ENCODE measurements at places on chromosomes 7 and 10.
A peak's percentile ranks its signal among the peaks of the same experiment; 100 is the strongest.

GRCh38 chr7:44119829-44120380, 3.4 kb downstream of the POLD2 start:
- no peak for DNase-seq

- no peak for DNase-seq
Observed at GRCh38 chr7:25675789-25676474, 447.6 kb upstream of the NPVF start.

DNA sequence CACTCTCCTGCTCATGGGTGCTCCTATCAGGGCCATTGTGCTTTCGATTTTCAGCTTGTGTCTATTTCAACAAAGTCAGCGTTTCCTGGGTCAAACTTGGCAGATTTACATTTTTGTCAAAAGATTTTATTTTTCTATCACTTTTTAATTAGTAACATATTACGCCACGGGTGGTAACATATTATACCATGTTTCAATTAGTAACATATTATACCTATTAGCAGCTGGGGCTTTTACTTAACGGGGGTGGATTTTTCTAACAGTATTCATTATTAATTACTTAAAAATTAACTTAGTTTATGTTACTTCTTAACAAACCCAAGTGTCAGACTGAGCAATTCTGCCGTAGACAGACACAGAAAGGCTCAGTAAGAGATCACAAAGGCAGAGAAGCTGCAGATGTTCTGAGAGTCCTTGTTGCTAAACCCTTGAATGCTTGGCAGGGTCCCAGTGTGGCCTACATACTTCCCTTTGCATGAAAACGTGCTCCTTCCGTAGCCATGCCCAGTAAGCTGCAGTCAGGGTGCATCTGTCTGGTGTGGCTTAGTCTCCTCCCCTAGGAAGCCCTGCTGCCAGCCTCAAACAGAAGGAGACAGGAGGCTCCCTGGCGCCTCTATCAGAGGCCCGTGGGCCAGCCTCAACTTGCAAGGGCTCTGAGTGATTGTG, 263.1 kb upstream of the CXCL12 start:
- no peak for DNase-seq

- no peak for DNase-seq
Observed at GRCh38 chr7:6179620-6180343, 92.6 kb downstream of the CYTH3 start.

DNA sequence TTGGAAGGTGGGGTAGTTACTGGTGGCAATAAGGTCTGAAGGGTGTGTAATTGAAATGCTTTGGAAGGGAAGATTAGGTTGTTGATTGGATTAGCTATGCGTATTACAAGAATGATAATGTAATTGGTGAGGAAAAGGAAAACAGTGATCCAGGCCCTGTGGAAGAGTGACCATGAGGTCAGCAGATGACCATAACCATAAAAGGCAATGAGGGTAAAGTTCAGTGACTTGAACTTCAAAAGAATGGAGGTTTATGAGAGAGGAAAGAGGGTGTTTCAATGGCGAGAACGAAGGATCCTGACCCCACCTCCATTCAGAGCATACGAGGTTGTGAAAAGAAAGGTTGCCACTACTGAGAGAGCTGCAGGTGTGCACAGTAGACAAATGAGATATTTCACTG, 439.7 kb downstream of the CCSER2 start:
- DNase-seq, result no peak

GRCh38 chr10:15472431-15473395, 101.6 kb upstream of the FAM171A1 start:
- no peak for DNase-seq

DNA sequence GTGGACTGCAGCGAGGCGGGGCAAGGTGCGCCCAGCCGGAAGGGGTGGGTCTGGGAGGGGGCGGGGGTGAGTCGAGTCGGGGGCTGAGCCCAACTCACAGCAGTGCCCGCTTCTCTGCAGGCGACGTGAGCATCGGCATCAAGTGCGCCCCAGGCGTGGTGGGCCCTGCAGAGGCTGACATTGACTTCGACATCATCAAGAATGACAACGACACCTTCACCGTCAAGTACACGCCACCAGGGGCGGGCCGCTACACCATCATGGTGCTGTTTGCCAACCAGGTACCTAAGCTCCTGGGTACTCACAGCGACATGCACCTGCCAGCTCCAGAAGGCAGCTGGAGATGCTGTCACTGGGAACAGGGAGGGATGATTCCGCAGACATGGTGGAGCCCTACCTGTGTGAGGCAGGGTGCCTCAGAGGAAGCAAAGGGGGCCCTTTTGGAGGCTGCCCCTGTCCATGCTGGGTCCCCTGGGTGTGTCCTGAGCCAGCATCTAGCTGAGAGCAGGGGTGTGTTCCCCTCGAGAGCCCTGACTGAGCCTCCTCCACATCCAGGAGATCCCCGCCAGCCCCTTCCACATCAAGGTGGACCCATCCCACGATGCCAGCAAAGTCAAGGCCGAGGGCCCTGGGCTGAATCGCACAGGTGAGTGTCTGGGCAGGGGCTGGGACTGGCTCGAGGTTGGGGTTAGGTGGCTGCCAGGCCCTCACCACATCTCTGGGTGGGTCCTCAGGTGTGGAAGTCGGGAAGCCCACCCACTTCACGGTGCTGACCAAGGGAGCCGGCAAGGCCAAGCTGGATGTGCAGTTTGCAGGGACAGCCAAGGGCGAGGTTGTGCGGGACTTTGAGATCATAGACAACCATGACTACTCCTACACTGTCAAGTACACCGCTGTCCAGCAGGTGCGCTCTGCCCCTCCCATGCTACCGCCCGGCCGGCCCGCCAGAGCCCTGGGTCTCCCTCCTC, 12.8 kb downstream of the FLNC start:
- no peak for DNase-seq

GRCh38 chr7:66948480-66949109, 27.6 kb downstream of the TMEM248 start:
- DNase-seq, result no peak

GRCh38 chr7:139828446-139828845, 618 bp upstream of the TBXAS1 start:
- DNase-seq, result no peak

DNA sequence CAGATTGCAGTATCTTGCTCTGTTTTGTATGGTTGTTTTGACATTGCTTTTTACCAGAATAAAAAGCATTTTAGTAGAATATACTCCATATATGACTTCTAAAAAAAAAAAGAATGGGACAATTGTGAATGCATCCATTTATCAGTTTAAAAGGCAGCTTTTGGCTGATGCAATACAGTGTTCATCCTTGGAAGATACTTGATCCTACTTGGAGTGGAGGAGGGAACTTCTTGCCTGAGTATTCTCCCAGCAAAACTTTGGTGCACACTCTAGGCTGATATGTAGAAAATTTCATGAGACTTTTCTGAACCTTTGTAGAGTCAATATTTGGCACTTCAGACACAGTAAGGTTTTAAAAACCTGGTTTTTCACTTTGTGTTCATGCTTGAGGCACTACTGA, 40.2 kb downstream of the WDR11 start:
- DNase-seq, result peak; percentile 44

DNA sequence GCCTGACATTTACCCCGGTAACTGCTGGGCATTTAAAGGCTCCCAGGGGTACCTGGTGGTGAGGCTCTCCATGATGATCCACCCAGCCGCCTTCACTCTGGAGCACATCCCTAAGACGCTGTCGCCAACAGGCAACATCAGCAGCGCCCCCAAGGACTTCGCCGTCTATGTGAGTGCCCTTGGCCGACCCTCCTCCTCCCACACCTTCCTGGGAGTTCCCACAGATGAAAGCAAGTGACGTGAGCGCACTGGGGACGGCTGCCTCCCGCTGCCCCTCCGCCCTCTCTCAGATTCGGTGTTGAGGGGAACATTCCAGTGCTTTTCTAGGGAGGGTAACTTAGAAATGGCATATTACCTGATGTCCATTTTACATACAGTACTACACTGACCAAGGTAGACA, 7.0 kb upstream of the GET4 start:
- DNase-seq, result no peak

DNA sequence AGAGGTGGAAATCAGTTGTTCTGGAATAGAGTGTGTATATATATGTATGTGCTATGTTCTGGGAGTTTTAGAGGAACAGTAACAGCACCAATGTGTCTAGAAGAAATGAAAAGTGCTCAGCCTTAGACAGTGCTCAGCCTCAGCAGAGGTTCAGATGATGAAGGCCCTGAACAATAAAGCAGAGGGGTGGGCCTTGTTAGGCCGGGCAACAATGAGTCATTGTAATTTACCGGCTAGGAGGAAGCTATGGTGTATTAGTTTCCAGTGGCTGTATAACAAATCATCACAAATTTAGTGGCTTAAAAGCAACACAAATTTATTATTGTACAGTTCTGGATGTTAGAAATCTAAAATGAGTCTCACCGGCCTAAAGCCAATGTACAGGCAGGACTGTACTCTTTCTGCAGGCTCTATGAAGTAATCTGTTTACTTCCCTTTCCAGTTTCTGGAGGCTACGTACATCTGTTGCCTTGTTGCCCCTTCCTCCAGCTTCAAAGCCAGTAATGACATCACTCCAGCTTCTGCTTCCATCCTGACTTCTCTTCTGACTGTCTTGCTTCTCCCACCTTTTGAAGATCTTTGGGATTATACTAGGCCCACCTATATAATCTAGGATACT, 84.6 kb downstream of the CH25H start:
- DNase-seq, result no peak

DNA sequence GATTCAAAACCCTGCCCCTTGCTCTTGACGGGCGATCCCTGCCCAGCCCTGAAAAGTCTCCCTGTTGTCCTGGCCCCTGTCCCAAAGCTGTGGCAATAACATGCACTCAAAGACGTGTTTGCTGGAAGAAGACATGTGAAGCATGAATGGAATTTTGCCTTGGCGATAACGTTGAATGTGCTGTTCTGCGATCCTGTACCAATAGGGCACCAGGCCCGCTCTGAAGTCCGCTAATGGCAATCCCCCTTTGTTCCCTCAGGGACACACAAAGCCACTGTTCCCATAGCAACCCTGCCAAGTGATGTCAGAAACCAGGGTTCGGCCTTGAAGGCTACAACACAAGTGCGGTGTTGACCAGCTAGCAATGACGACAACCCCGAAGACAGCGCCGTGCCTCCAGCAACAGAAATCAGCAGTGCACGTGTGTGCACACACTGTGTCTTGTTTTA, 284.6 kb downstream of the KLF6 start:
- no peak for DNase-seq

DNA sequence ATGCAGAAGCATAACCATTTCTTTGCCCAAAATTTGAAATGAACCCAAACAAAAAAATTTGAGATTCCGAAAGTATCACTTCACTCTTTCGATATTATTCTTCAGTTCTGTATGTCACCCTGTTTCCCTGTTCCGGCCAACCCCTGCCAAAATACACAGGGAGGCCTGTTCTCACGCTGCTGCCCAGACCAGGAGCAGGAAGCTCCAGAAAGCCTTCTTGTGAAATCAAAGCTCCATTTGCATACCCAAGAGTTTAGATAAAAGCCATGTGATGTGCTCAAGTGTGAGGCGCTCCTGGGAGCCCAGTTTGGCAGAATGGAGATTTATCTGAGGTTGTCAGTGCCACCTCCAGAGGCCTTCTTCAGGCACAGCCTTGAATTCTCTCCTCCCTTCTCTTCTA, 236.2 kb downstream of the FGFR2 start:
- no peak for DNase-seq

GRCh38 chr10:119520283-119520682, 22.2 kb downstream of the RGS10 start:
- no peak for DNase-seq

GRCh38 chr10:112954974-112955581, 5.0 kb downstream of the TCF7L2 start:
- DNase-seq, result no peak

DNA sequence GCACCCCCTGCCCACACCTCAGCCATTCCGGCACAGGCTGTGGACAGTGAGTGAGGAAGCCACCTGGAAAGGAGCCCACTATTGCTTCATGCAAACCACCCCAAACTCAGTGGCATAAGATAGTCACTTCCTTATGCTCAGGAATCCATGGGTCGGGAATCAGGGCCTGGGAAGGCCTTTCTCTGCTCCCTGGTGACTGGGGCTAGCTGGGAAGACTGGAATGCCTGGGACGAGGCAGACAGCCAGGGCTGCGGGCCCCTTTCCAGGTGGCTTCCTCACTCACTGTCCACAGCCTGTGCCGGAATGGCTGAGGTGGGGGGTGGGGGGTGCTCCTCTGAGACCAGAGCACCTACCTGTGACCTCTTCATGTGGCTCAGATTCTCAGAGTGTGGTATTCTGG, 74.1 kb upstream of the GRB10 start:
- DNase-seq, result no peak

GRCh38 chr10:31647861-31648260, 280.8 kb downstream of the ARHGAP12 start:
- no peak for DNase-seq

- no peak for DNase-seq
Observed at GRCh38 chr10:103960103-103960502, 6.8 kb upstream of the SLK start.

DNA sequence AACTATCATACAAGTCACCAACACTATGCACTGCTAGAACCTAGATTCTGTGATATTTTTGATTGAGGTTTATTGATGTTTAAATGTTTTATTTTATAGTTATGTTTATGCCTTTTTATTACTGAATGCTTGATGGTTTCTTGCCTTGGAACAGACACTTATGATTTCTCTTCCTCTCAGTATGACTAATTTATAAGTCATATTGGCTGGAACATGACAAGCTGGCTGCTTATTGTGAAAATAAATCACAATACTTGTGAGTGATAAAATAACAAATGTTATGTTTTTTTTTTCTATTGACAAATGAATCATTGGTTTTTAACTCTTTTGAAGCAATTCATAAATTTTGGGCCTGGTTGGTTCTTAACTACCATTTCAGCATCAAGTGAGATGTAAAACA, 142.0 kb upstream of the MALRD1 start:
- no peak for DNase-seq

- DNase-seq, result no peak
Observed at GRCh38 chr7:118478236-118478635, 253.7 kb downstream of the ANKRD7 start.

DNA sequence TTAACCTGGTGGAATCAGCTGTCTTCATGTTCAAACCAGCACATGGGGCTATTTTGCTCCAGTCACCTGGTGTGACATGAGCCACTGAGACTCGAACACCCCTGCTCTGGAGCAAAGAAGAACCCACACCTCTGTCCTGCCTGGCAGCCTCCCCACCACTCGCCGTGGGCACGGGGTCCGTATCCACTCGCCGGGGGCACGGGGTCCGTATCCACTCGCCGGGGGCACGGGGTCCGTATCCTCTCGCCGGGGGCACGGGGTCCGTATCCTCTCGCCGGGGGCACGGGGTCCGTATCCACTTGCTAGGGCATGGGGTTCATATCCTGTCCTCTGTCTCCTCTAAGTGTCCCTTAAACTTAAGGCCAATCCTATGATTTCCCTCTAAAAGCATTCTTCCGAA, 558.7 kb downstream of the PTPRN2 start:
- no peak for DNase-seq

- no peak for DNase-seq
Observed at GRCh38 chr7:34135924-34136323, 230.6 kb downstream of the BMPER start.

GRCh38 chr10:4333459-4333894, 492.5 kb upstream of the AKR1E2 start:
- no peak for DNase-seq

Data from foreskin melanocyte (primary cell).